ENCODE measurements at places on chromosomes 6 and 20. TPM values are rescaled to one million over a fixed set of nuclear protein-coding genes. Genes with fewer than 3 reads are reported as not detected.

- no peak for DNase-seq
Measured at GRCh38 chr6:90098001-90098531, 198.6 kb downstream of the BACH2 start.

- DNase-seq: no peak
Measured at GRCh38 chr6:132368916-132369481, 32.3 kb downstream of the MOXD1 start.

DNA sequence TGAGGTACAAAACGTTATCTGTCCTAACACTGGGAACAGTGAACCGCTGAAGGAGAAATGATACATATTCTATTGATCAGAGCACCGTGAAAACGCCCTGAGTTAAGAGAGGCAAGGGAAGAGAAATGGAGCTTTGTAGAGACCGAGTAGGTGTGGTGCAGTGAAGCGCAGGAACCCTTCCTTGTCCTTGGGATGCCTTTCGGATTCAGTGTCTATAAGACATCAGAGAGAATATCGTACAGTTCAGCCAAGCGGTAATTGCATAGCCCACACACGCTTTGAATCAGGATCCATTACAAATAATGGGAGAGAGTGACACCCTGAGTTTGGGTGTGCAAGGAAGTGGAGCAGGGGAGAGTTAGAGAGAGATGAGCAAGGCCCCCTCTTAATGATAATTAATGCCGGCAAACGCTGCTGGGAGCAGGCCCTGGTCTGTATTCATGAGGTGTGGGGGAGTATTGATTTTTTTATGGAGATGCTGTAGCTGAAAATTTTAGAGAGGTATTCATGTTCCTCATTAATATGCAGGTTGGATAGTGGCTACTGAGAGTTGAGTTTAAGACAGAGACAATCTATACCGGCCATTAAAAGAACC is 20.7 kb downstream of the NOX3 start:
- no peak for DNase-seq

The SAMD3 gene
- 3.3 TPM for total RNA-seq

DNA sequence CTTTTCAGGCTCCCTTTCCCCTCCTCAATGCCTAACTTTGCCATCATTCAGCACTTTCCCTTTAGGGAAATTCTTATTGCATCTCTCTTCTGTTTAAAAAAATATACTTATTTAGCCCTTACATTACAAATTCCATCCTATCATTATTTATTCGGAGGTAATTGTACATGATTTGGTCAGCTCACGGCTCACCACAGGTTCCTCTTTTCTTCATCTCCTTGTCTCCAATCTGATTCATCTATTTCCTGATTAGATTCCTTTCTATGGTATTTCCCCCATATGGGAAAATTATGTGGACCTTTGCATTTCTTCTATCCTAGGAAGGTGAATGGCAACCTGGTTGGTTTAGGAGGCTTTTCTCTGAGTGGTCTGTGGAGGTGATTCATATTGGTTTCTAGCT is 12.9 kb upstream of the EMILIN3 start:
- no peak for DNase-seq

DNA sequence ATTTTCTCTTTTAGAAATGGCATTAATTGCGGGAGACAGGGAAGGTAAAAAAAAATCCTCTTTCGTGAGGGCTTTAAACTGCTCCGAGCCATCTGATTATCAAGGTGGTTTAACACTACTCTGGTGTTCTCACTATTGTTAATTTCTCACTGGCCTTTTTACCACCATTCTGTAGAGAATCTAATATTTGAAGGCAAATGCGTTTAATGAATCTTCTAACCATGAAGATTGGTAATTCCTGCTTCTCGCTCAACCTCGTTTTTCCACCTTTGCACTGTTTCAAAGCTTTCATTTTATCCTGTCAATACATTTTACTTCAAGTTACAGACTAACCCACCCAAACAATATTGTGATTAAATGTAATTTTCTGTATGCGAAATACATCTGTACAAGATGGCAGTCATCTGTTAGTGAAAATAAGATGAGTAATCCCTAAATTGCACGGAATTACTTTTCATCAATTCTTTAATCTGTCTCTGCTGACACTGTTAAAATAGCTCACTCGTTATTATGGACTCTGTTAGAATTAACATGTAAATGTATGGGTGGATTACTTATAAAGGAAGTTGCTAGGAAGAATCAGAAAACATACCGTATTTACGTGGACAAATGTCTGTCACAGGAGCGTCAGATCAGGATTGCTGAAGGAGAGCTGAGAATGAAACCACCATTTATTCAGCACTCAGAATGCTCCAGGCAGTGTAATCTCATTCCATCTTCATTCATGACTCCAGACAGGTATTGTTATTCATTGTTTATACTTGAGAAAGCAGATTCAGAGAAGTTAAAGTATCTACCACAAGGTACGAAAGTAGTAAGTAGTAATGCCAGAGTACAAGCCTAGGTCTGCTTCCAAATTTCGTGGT is 1.1 kb upstream of the LCA5 start:
- DNase-seq: no peak

DNA sequence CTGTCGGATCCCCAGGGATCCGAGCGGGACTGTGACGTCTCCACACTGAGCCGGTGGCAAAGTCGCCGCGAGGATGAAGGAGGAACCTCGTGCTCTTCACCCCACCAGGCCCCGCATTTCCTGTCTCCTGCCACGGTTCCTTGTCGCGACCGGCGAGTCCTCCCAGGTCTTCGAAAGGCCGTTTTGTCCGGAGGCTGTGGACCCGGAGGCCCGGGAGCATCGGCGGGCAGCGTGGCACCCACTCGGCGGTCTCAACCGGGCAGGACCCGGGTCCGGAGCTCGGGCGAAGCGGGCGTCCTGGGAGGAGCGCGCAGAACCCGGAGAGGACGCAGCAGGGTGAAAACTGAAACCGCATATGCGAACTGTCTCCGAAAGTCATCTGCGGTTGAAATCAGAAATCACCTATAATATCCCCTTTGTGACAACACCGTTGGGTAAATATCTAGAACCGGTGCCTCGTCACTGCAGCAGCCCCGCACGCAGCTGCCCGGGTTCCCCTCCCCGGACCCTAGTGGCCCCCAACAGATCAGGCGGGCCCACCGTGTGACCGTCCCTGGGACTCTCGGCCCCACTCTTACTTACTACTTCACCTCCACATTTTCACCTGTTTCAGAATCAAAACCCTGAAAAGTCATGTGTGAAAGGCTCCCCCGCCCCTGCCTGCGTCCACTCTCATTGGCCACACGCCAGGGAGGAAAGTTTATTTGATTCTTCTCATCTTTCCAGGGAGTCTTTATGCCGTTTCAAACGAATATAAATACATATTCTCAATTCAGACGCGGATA is 3.1 kb upstream of the ULBP2 start:
- DNase-seq: no peak

The GRM1 gene
- total RNA-seq: 0.43 TPM

- no peak for DNase-seq
Measured at GRCh38 chr20:47181056-47181862, 175.2 kb downstream of the ZMYND8 start.

GRCh38 chr6:124747349-124747748 is 214.9 kb upstream of the RNF217 start:
- no peak for DNase-seq

The EEF1A2 gene
- total RNA-seq: 20.5 TPM

GRCh38 chr20:5171064-5171789 is 44.4 kb downstream of the CDS2 start:
- DNase-seq: no peak

DNA sequence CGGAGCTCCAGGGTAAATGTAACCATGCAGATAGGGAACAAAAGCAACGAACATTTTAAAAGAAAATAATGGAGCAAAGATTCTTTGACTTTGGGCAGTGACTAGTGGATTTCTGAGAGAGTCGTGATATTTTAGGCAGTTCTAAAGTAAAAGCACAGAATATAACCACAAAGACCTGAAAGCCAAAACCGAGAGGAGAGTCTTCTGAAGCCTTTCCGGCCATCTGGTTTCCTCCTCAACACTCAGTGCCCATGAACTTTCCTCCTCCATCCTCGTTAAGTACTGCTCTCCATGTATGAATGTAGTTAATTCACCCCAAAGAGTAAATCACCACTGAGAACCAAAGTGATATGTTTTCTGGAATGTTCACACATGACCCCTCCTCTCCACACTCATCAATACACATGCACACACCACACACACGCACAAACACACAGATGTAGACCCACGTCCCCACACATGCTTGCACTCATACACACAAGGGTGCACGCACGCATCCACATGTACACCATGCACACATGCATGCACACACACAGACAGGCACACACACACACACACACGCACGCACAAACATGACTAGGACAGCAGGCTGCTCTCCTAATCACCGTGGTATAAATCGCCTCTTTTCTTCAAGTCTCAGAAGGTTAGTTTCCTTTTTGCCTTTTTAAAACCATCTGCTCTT is 109.5 kb downstream of the MYLK4 start:
- no peak for DNase-seq

- no peak for DNase-seq
Measured at GRCh38 chr6:136604328-136604825, 54.2 kb upstream of the MAP7 start.

DNA sequence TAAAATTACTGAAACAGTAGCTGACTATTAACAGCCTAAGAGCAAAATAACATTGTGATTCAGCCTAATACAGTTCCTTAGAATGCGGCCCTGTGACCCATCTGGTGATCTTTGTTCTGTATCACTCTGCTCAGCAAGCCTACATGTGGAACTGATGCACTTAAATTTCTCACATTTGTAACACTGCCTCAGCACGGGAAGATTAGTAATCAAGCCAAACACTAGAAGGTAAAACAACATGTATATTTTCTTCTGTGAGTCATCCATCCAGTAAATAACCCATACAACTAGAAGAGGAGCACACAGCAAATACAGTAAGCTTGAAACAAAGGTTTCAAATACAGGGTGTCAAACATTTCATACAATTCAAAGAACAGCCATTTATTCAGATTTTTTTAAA is 189.7 kb upstream of the NOX3 start:
- DNase-seq: no peak
